ENCODE measurements at places on chromosomes 7 and 10. TPM values are rescaled to one million over a fixed set of nuclear protein-coding genes. Genes with fewer than 3 reads are reported as not detected.

GRCh38 chr7:80918909-80919721 is at the start of gene SEMA3C:
TSS of gene SEMA3C (minus strand) at chr7:80919051. CDS start at chr7:80916781, 2,270 bp downstream.
- no peak within 1 kb of the TSS for H3K27ac ChIP-seq
- H3K27me3 ChIP-seq, result peaks cover 26% of the 10 kb centered on the region
- H3K4me3 ChIP-seq, result no peak within 1 kb of the TSS
- H3K36me3 ChIP-seq, result no peaks in the 10 kb centered on the region
- no peak for DNase-seq

The PRSS37 gene
- total RNA-seq, result not detected

DNA sequence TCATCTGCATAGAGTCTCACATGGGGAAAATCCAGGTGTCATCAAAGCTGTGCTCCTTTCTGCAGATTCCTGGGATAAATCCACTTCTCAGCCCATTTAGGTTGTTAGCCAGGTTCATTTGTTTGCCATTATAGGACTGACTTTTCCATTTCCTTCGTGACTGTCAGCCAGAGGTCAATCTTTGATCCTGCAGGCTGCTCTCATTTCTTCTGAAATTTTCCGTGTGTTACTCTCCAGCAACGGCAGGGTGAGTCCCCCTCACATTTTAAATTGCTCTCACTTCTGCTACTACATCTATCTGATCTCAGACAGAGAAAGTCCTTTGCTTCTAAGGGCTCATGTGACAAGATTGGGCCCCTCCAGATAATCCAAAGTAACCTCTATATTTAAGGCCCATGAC is 150.7 kb upstream of the BET1 start:
- peaks cover 2% of the 10 kb centered on the region for H3K36me3 ChIP-seq
- no peaks in the 10 kb centered on the region for H3K4me1 ChIP-seq
- DNase-seq, result no peak
- H3K27me3 ChIP-seq, result peaks cover 7% of the 10 kb centered on the region
- H3K4me3 ChIP-seq, result no peak overlapping the region
- H3K27ac ChIP-seq, result no peak overlapping the region

The PRLHR gene
- not detected for total RNA-seq

DNA sequence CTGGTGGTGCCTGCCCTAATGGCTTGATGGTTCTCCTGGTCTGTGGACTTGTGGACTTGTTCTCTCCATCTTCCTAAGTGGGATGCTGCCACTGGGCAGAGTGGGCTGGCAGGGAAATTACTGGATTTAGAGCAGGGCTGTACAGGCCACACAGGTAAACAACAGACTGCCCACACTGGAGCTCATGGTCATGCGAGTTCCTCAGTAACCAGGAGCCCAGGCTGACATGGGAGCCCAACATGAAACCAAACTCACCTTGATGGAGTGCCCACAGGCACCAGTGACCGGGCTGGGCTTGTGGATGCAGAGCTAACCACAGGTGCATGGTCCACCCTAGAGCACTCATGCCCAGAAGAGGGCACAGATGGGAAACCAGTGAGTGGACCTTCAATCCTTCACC is 116.7 kb downstream of the SLIT1 start:
- peaks cover 3% of the 10 kb centered on the region for H3K36me3 ChIP-seq
- no peak for DNase-seq
- no peak overlapping the region for H3K4me3 ChIP-seq
- peaks cover 28% of the 10 kb centered on the region for H3K27me3 ChIP-seq
- peak overlapping the region; percentile 55 for H3K27ac ChIP-seq

DNA sequence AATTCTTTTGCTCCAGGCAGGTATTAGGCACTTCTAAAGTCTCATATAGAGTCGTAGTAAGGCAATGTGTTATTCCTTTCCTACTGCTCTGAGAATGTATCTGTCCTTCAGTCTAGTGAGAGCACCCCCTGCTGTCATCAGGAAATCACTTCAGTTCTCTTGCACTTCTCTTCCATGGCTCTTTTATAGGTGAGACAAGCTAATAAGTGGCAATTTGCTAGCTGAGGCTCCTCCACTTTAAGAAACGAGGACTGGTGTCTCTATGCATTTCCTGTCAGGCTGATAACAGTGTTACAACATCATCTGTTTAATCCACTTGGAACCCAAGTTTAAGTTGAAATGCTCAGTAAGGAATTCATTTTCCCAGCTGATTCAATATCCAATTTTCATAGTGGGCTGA is 350.6 kb downstream of the TFEC start:
- H3K27ac ChIP-seq, result no peak overlapping the region
- H3K36me3 ChIP-seq, result no peaks in the 10 kb centered on the region

- no peak overlapping the region for H3K27ac ChIP-seq
- H3K36me3 ChIP-seq, result no peaks in the 10 kb centered on the region
- no peaks in the 10 kb centered on the region for H3K4me1 ChIP-seq
- H3K27me3 ChIP-seq, result peaks cover 2% of the 10 kb centered on the region
These were observed 148.9 kb upstream of the GLI3 start for GRCh38 chr7:42385912-42386311.

The KAZALD1 gene
- not detected for total RNA-seq

DNA sequence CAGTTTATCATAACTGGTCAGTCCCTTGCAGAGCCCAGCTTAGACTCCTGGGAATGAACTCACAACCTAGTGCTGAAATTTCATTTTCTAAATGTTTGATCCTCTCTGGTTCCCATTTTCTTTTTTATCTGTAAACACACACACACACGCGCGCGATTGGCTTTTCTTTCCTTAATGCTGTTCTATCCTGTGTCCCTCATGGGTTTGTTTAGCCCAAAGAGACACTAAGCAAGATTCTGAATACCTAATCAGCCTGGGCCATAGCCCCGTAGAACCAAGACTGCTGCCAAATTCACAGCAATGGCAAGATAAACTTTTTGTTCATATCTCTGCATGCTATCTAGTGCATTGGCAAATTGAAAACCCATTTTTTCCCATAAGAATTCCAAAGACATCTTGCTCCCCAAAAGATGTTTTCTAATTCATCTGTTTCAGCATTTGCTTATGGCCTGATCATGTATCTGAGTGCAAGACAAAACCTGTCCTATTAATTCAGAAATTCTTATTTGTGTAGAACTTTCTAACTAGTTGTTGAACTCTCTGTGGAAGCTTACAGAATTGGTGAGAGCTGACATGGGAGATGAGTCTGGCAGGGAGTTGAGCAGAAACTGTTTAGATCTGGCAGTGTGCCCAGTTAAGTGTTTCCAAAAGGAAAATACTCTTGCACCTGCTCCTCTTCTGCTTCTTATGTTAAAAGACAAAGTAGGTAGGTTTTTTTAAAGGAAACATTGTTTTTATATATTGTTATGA is 1.8 kb upstream of the IFIT1 start:
- no peaks in the 10 kb centered on the region for H3K27me3 ChIP-seq
- H3K4me1 ChIP-seq, result peaks cover 13% of the 10 kb centered on the region
- no peak for DNase-seq
- no peak overlapping the region for H3K27ac ChIP-seq
- no peaks in the 10 kb centered on the region for H3K36me3 ChIP-seq
- no peak overlapping the region for H3K4me3 ChIP-seq

DNA sequence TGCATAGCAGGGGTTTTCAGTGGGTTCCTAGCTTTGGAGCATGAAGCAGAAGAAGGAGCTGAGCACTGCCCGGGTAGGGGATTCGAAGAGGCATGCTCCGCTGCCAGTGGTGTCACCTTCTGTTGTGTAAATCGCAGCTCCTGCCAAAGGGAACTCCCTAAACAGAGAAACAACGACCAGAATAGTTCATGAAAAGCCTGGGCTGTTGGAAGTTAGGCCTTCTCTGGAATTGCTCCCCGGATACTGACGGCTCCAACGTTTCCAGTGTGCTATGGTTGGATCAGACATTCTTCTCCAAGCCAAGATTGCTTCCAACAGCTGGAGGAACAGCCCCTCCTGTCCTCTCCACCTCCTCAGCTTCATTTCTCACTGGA is 546.0 kb upstream of the FZD8 start:
- H3K36me3 ChIP-seq, result no peaks in the 10 kb centered on the region
- H3K4me3 ChIP-seq, result no peak overlapping the region
- H3K4me1 ChIP-seq, result no peaks in the 10 kb centered on the region

GRCh38 chr7:42790196-42790595 is 121.7 kb downstream of the C7orf25 start:
- H3K4me3 ChIP-seq, result no peak overlapping the region
- no peaks in the 10 kb centered on the region for H3K36me3 ChIP-seq
- no peaks in the 10 kb centered on the region for H3K4me1 ChIP-seq
- no peaks in the 10 kb centered on the region for H3K27me3 ChIP-seq
- H3K27ac ChIP-seq, result no peak overlapping the region
- DNase-seq, result no peak

DNA sequence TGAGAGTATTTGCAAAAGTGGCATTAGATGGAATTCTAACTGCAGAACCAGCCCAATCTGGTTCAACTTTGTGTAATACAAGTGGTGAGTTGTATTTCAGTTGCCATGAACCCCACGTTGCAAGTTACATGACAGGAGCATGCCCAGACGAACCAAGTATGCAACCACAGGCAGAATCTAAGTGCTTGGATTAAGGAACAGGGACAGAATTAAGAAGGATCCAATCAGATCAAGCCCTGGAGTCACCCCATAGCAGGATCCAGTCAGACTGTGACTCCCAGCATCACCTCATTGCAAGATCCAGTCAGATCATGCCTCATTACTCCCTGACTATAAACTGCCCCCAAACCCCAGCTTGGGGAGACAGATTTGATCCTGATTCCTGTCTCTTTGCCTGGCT is 388.7 kb upstream of the NRP1 start:
- H3K27me3 ChIP-seq, result peaks cover 25% of the 10 kb centered on the region
- no peaks in the 10 kb centered on the region for H3K36me3 ChIP-seq
- H3K4me1 ChIP-seq, result no peaks in the 10 kb centered on the region
- no peak for DNase-seq
- H3K4me3 ChIP-seq, result no peak overlapping the region

- H3K36me3 ChIP-seq, result no peaks in the 10 kb centered on the region
- no peak for DNase-seq
- H3K27ac ChIP-seq, result no peak overlapping the region
- H3K4me3 ChIP-seq, result peak overlapping the region; percentile 75
- peaks cover 17% of the 10 kb centered on the region for H3K4me1 ChIP-seq
- no peaks in the 10 kb centered on the region for H3K27me3 ChIP-seq
These were observed 34.3 kb downstream of the INPP5A start for GRCh38 chr10:132571650-132572544.

DNA sequence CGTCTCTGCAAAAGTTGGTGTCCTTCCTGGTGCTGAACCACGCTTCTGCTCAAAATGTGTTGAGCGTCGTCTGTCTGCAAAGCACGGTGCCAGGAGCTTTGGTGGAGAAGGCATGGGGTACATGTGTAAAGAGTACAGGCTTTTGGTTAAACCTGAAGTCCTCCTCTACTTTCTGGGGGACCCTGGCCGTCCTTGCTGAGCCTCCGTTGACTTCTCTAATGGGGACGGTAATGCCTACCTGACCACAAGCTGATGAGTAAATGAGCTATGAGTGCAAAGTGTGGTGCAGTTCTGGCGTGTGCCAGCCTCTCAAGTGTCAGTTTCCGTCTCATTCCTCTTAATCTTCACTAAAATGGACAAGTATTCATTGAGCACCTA is 527 bp upstream of the HERPUD2 start:
- H3K36me3 ChIP-seq, result peaks cover 3% of the 10 kb centered on the region
- peak overlapping the region; percentile 94 for H3K4me3 ChIP-seq
- peaks cover 50% of the 10 kb centered on the region for H3K4me1 ChIP-seq

DNA sequence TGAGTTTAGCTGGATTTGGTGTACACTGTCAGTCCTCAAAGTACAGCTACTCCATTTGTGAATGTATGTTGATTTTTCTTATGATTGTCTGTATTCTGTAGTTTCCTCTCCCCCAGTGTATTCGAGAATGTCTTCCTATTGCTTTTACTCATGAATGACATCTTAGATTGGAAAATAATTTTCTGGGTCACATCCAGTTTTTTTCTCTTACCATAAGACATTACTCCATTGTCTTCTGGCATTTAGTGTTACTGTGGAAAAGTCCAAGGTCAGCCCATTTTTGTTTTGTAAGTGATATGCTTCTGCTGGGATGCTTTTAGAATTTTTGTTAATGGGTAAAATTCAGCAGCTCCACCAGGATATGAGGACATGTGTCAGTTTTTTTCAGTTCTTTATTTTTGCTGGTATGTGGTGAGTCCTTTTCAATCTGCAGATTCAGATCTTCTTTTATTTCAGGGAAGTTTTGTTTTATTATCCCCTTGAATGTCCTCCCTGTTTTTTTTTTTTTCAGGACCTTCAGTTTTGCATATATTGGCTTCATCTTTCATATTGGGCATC is 33.6 kb downstream of the WAC start:
- peak overlapping the region; percentile 84 for H3K27ac ChIP-seq
- DNase-seq, result no peak
- H3K27me3 ChIP-seq, result no peaks in the 10 kb centered on the region
- peaks cover 8% of the 10 kb centered on the region for H3K36me3 ChIP-seq
- H3K4me3 ChIP-seq, result peak overlapping the region; percentile 39

The ASZ1 gene
- total RNA-seq, result not detected

DNA sequence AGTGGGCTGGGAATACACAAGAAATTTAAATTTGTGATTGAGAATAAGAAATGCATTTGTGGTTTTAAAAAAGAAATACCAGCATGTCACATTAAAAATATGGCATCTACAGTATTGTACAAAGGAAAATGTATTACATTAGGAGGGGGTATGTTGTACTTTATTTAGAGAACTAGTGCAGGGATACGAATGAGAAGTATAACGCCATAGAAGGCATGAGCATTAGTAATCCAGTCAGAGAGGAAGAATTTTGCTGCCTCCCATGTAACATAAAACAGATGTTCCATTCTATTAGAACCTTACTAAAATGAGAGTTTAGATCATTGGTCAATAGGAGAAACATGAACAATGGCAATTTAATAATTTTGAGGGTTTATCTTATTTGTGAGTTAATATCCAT is 182.2 kb downstream of the ADK start:
- no peaks in the 10 kb centered on the region for H3K27me3 ChIP-seq
- H3K36me3 ChIP-seq, result no peaks in the 10 kb centered on the region
- no peak overlapping the region for H3K27ac ChIP-seq
- no peak overlapping the region for H3K4me3 ChIP-seq
- no peak for DNase-seq

DNA sequence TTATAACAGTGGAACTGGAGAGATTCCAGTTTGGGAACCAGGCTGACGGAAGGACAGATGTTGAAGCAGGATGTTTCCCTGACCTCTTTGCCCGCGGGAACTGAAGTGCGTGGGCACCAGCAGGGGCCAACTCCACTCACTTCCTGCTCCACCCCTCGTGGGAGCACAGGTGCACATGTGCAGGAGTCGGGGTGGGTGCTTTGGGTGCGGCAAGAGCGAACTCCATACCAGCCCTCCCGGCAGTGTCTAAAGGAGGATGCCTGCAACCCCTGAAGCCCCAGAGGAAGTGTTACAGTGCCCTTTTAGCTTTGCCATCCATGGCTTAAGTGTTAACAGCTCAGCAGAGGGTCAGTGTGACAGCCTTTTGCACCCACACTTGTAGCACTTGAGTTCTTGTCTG is 27.4 kb upstream of the UBE3C start:
- H3K4me3 ChIP-seq, result no peak overlapping the region
- DNase-seq, result no peak
- H3K27ac ChIP-seq, result no peak overlapping the region

All from T-helper 17 cell (primary cell).